ENCODE measurements at places on chromosomes 7 and 10.

DNA sequence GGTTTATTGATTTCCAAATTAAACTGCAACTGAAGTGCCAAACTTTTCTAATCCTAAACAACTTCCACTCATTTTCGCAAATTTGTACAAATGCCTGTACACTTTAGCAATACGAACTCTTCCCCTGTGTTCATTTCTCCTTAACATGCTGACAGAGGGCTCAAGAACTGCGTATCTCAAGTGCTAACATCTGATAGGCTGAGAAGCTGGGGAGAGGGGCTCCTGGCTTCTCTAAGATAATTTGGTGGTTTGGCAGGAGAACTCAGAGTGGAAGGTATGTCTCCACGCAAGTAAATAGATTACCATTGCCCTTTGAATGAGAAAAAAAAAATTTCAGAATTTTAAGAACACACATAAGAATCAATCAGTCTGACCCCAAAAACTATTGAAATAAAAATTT is 53.3 kb upstream of the ANLN start:
- no peak for DNase-seq

- DNase-seq, result no peak
Measured at GRCh38 chr10:125720002-125720382, 483 bp downstream of the EDRF1 start.

- no peak for DNase-seq
Measured at GRCh38 chr7:120110169-120110568, 162.8 kb upstream of the KCND2 start.

GRCh38 chr7:147153571-147153970 is 1037.0 kb downstream of the CNTNAP2 start:
- DNase-seq, result no peak

- no peak for DNase-seq
Measured at GRCh38 chr10:2128991-2129390, 391.7 kb upstream of the ADARB2 start.

DNA sequence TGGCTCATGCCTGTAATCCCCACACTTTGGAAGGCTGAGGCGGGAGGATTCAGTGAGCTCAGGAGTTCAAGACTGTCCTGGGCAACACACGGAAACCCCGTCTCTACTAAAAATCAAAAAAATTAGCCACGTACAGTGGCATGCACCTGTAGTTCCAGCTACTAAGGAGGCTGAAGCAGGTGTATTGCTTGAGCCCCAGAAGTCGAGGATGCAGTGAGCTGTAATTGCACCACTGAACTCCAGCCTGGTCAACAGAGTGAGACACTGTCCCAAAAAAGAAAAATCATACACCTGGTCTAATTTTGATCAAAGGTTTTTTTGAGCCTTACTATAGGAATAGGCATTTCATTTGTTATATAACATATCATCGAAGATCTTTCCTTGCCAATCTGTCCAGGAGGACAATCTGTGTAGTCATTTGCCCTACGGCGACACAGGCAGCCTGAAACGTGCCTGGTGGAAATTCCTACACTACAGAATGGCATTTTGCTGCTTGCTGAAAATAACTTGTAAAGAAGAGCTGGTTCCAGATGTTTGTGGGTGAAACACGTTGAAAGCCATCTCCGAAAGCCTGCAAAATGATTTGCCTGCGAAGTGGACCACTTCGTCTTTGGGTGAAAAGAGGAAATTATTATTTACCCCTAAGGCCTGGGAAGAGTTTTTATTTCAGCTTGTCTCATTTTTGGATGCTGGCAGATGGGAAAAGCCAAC is 31.3 kb upstream of the GDI2 start:
- no peak for DNase-seq

DNA sequence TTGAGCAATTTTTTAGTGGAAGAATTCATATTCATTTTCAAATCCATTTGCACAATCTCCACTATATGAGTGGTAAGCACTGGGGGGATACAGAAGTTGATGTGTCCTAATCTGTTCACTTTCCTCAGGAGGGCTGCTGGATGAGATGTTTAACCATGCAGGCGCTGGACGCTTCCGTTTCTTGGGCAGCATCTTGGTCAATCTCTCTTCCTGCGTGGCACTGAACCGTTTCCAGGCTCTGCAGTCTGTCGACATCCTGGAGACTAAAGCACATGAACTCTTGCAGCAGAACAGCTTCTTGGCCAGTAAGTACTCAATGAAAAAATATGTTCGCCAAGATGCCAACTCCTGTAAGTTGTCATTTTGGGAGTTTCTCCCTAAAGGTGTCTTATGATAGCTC is 179.3 kb downstream of the ABCA13 start:
- DNase-seq, result no peak

GRCh38 chr7:146022776-146023175 is 93.8 kb upstream of the CNTNAP2 start:
- no peak for DNase-seq

GRCh38 chr10:112247791-112248190 is 35.4 kb upstream of the TECTB start:
- no peak for DNase-seq

- no peak for DNase-seq
Measured at GRCh38 chr7:99428972-99429566, 9.5 kb downstream of the PTCD1 start.

GRCh38 chr10:88895250-88895649 is 15.2 kb downstream of the STAMBPL1 start:
- no peak for DNase-seq

- no peak for DNase-seq
Measured at GRCh38 chr10:31929261-31930022, 811 bp upstream of the ARHGAP12 start.

GRCh38 chr7:156356551-156356950 is 284.0 kb upstream of the RNF32 start:
- DNase-seq, result no peak

- DNase-seq, result no peak
Measured at GRCh38 chr7:116500078-116500853, 728 bp downstream of the CAV2 start.

- DNase-seq, result no peak
Measured at GRCh38 chr10:24367688-24368087, 158.8 kb downstream of the KIAA1217 start.

- DNase-seq, result no peak
Measured at GRCh38 chr7:47354831-47355541, 226.9 kb downstream of the TNS3 start.

GRCh38 chr7:105718511-105718925 is 137.2 kb upstream of the EFCAB10 start:
- no peak for DNase-seq

GRCh38 chr10:110209926-110210673 is 2.7 kb downstream of the MXI1 start:
- DNase-seq, result peak; percentile 61

DNA sequence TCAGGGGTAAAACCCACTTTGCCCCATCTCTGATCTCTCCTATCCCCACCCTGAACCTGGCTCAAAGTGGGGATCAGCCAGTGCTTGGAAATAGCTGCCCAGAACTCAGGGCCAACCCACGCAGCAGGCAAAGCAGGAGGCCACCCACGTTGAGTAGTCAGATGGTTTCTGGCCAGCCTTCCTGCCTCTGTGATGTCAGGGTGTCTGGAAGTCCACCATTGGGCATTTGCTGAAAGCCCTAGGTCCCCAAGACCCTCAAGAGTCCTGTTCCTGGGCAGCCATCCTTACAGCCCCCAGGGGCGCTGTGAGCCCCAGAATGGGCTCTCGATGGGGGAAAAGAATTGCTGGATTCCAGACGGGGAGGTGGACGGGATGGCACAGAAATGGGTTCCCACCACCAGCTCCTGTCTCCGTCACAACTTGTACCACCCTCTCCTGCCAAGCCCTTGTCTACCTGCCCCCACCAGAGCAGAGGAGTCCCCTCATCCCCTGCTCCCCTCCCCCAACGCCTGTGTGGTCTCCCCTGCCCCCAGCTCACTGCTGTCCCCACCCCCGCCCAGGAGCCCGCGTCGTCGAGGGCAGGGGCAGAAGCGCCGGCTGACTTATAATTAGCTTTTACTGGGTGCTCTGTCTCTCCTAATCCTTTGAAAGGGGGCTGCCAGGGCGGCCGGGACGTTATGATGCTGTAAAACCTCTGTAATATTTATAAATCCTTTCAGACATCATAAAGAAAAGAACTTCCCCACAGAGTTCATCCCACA is 3.9 kb downstream of the MYL10 start:
- no peak for DNase-seq

GRCh38 chr10:60008816-60009215 is 102.5 kb upstream of the CCDC6 start:
- DNase-seq, result no peak

DNA sequence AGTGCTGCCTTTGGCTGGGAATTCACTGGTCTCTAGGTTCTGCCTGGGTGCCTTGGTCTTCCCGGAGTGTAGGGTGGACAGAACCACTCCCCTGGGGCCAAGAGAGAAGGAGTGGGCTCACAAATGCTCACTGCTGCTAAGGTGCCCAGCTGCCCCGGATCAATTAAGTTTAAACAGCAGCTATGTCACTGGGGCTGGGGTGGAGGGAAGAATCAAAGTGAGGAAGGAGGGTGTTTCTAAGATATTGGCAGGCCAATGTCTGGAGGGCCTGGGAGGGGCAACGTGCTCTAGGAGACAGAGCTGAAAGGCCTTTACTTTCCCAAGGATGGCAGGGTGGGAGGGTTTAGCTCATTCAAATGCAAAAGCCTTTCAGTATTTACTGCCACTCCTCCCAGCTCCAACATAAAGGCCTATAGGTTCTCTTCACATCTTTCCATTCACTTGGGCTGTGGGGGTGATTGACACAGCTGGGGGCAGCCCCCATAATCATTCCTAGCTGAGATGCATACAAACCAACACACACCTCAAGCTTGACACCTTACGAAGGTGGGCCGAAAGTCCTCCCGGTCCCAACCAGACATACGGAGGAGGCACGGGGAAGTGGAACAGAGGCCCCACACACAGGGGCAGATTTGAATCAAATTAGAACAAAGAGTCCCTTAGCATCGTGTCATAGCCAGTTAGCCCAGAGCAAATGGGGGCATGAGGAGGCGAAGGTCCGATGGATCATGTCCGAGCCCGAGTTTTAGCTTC is 108.0 kb upstream of the EFCAB10 start:
- no peak for DNase-seq

DNA sequence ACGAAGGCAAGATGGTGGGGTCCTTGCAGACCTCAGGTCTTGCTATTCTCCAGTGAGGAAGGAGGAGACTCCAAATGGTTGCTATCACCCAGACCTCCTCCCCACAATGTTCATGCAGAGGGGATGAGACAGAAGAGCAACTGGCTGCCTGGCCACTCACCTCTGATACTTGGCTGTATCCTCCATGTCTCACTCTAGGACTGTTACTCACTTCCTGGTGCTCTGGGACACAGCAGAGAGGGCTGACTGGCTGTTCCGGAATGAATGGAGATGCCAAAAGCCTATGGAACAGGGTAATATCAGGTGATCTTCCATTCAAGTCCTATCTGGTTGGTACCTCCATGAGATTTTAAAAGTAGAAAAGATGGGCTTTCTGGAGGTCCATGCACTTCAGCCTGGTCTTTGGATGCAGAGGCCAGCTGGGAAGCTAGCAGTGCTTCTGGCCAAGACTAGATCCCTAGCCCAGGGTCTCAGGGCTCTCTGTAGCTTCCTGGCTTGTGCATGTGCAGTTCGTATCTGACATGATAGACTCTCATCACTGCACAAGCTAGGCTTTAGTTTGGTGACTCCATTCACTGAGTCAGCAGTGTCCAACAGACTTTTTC is 27.0 kb upstream of the ABI1 start:
- DNase-seq, result no peak

GRCh38 chr10:92689663-92690210 is at the start of gene HHEX:
Gene HHEX, plus strand, starts transcription at chr10:92689955. Its CDS starts 32 bp downstream, at chr10:92689987.
- no peak for DNase-seq

DNA sequence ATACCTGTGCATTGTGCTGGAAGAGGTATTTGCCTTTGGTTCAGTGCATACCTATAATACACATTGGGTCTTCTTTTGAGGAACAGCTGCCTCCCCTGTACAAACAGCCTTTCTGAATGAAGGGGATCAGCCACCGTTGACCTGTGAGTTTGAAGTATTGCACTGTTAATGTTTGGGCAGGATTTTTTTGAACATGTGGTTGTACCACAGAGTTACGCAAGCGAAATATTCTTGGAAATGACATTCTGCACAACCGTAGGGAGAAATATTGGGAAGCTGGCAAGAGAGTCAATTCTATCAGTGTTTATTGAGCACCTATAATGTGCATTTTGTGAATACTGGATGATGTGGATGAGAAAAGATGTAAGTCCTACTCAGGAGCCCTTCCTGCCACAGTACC is 270.6 kb downstream of the AUTS2 start:
- no peak for DNase-seq

DNA sequence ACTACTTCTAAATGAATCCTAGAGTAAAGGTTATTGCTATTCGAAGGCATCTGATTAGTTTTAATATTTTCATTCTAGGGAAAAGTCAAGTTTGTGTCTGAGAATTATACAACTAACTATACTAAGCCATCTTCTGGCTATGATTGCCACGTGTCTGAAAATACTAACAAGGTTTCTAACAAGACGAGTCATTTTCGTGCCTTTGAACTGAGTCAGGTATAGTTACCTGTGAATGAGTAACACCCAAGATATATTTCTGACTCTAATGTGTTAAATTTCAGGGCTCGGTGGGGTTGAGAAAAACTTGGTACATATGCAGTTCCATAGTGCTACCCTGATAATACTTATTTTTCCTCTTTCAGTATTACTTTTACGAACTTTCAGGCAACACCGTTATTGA is 35.5 kb downstream of the TASOR2 start:
- DNase-seq, result no peak
